ENCODE measurements at places on chromosomes 2 and 18.

DNA sequence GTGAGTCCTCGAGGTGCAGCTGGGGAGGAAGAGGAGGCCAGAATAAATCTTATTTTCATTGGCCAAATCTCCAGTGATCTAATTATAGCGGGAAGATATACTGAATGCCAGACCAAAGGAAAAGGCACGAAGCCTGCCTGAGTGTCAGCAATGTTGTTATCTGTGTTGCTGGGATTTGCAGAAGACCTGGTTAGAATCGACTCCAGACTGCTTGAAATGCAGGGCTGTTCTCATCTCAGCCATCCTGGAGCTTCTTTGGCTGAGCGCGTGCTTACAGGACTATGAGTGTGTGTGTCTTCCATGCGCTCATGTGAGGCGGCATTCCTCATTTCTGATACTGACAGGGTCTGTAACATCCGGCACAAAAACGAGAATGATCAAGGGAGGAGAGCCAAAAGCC, 81.2 kb downstream of the TSN start:
- peak; percentile 38 for DNase-seq

DNA sequence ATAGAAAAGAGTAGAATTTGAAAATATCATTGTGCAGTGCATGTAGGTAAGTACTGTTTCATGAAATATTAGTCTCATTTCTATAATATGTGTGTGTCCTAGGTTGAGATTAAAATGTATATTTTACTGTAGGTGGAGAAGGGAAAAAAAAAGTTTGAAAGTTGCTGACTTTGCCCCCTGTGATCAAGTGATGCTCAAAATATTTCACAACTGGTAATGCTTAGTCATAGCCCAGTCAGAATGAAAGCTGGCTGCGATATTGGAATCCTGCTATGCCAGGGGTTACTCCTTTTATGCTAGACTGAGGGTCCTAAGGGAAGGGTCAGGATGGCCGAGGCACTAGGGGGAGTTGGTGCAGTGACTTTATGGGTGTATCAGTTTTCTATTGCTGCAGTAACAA, 19.5 kb upstream of the CFAP36 start:
- no peak for DNase-seq

DNA sequence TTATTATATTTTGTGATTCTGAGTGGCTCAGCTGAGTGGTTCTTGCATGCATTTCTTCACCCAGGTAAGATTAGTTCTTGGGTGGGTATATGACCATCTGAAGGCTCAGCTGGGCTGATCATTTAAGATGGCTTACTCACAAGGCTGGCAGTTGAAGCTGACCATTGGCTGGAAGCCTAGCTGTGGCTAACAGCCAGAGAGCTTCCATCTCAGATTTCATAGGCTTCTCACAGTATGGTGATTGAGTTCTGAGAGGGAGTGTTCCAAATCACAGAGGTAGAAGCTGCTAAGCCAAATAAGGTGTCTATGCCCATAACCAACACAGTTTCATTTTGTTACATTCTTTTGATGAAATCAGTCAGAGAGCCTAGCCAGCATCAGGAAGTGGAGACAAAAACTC, 117.4 kb upstream of the RPRM start:
- peak; percentile 20 for DNase-seq

DNA sequence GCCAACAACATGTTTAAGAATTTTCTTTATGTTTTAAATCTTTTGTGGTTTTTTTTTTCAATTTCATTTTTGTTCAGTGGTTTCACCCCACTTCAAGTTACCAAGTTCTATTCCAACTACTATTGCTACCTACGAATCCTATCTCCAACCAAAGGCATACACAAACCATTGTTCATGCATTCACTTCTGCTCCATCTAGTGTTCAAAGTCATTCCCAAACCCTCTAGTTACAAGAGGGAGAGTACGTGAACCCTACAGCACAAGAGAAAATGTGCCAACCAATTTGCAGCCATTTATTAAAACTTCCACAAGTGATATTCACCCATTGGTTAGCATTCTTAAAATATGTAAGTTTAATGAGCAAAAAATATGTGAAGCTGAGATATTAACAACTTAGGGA, 295.1 kb upstream of the KYNU start:
- no peak for DNase-seq

GRCh38 chr2:9975805-9976447, 24.4 kb downstream of the GRHL1 start:
- no peak for DNase-seq

DNA sequence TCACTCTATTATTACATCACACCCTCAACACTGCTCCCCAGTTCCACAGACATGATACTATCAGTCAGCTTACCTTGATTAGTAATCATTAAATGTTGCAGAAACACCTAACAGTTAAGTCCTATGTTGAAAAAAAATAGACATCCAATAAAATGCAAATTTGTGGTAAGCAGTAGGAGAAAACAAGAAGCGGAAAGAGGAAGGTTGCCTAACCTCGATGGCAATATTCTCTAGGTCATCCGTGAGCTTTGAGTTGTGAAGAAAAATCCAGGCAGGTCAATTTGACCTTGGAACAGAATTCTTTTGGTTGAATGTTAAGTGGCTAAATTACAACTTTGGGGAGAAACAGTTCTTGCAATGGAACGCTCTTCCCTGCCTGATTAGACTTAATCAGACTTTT, 264.4 kb downstream of the AFF3 start:
- DNase-seq, result peak; percentile 18

- peak; percentile 71 for DNase-seq
These were observed 117.1 kb upstream of the DTNA start for GRCh38 chr18:34592961-34593382.

GRCh38 chr18:60134806-60135205, 235.0 kb downstream of the PMAIP1 start:
- DNase-seq, result no peak

GRCh38 chr18:48931680-48932461, 18.9 kb downstream of the SMAD7 start:
- DNase-seq, result no peak

DNA sequence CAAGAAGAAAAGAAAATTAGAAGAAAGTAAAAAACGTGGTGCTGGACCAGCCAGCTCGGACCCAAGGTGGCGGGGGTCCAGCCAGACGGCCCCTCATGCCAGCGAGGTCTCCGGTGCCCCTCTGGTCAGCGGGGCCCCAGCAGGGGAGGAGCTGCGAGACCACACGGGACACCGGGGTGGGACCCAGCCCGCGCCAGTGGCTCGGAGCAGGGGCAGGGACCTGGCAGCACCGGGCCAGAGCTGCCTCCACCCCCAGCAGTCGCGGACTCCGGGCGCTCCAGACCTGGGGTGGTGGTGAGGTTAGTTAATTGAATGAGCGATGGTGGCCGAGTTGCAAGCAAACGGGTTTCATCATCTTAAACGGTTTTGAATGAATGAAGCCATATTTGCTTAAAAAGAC, 289.9 kb upstream of the MC4R start:
- DNase-seq, result no peak

DNA sequence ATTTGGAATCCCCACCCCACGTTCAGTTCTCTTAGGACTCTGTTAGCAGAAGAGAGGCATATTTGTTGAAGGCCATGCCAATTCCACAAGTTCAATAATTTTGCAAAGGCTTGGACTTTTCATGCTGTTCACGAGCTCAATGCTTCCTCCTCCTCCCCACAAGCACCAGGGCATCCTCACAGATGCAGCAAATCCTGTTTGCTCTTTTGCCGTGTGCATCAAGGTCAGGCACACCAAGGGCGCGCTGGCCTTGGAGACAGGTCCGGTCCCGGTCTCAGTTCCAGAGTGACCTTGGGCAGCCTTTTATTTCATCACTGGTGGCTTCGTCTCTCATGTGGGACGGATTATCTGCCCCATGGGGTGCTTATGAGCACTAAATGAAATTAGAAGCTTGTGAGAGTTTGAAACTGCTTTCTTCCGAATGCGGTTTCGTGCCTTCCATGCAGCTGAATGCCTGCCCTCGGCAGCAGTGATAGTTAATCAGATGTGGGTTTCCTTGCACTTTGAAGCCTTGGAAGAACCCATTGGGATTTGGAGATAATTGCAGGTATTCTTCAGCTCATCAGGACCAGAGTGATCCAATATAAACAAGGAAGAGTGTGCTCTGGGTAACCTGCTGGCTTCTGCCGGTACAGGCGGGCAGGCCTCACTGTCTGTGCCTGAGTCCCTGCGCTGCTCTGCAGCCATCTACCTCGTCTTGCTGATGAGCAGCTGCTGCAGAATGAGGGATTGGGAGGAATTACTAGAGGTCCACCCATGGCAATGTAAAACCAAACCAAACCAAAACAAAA, 140.8 kb downstream of the SH3BP4 start:
- DNase-seq, result no peak

GRCh38 chr2:235324324-235324723, 169.5 kb upstream of the AGAP1 start:
- DNase-seq, result peak; percentile 19

DNA sequence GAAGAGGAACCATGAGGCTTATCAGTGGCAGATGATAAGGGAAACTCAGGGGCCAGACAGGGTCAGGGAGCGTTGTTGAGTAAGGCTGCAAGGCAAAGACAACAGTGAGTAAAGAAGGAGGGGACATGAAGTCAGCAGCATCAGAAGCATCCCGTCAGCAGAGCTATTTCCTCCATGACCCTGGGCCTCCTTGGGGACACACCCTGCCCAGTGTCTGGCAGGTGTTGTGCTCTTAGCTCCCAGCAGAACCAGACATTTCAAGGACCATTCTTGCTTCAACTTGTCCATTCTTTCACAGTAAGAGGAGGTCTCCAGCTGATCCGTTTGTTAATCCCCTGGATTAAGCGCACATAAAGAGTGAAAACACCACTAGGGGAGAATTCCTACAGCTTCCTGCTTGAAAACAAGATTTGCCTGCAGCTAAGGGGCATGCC, 88.7 kb upstream of the MEIS1 start:
- DNase-seq, result no peak

- DNase-seq, result no peak
These were observed 674 bp upstream of the ERBB4 start for GRCh38 chr2:212539072-212539880.

GRCh38 chr18:37527395-37527794, 38.2 kb downstream of the CELF4 start:
- DNase-seq, result no peak

- no peak for DNase-seq
These were observed 188.7 kb downstream of the RTP5 start for GRCh38 chr2:242058116-242058680.

DNA sequence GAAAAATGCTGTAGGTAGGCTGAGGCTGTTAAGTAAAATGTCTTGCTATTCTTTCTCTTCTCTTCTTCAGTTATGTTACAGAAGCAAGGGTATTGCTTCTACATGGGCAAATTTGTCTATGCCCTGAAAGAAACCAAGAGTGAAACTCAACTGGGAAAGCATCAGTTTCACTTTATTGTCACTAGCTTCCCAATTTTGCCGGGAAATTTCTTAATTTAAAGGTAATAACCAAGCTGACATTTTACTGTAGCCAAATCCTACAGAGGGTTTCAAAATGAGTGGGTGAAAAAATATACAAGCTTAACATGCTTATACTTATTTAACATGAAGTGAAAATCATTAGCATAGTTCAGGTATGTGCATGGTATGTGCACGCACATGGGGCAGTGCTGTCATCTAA, 3.2 kb downstream of the TANK start:
- DNase-seq, result no peak

DNA sequence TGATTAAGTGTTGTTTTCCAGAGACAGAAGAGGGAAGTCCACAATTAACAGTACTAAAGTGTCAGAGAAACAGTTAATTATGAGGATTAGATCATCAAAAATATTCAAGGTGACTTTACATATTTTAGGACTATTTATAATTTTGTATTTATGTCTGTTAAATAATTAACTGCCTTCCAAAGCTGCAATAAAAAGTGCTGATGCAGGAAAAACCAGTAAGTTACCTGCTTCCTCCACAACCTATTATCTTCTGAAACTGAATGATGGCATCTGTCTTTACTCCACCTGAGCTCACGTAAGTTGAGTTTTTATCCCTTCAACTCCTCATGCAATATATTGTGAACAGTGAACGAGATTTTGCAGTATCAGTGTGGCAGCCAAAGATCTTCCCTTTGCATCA, 570.7 kb downstream of the THSD7B start:
- no peak for DNase-seq

- DNase-seq, result no peak
These were observed 285.4 kb downstream of the ZEB2 start for GRCh38 chr2:144234542-144234871.

- DNase-seq, result peak; percentile 98
These were observed 23.0 kb downstream of the BIN1 start for GRCh38 chr2:127083819-127084503.

DNA sequence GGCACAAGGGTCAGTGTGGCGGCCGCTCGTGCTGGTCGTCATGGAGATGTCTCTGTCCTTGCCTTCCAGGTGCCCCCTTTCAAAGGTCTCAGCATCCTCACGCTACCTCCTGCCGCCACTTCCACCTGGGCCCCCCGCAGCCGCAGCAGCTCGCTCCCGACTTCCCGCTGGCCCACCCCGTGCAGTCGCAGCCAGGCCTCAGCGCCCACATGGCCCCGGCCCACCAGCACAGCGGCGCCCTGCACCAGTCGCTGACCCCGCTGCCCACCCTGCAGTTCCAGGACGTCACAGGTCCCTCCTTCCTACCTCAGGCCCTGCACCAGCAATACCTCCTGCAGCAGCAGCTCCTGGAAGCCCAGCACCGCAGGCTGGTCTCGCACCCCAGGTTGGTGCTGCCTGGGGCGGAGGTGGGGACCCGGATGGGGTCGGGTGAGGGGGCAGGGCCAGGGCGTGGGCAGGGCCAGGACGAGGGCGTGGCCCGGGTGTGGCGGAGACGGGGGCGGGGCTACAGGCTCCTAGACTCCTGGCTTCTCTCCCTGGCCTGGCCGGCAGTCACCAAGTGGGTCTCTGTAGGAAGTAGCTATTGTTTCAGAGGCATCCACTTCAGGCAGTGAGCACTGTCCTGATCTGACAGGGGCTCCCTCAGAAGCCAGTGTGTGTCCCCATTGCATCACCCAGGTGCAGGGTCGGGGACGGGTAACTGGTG, 223.7 kb downstream of the LOXHD1 start:
- no peak for DNase-seq

DNA sequence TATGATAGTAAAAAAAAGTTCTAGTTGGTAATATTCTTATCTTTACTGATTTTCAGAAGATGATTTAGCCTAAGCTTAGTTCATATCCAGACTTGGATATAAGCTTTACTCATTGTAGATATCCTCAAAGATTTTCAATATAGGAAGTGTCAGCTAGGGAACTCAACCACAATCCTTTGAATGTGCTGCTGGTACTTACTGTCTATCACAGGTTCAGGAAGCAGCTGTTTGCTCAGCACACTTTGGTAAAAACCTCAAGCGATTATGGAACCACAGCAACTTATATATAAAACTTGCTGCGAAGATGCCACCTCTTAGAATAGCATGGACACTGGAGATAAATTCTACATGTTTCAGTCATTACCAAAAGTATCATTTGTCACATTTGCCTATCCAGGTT, 60.1 kb upstream of the TNFRSF11A start:
- no peak for DNase-seq

- DNase-seq, result no peak
These were observed 7.6 kb downstream of the CNDP1 start for GRCh38 chr18:74541703-74542555.

Measured in cardiac muscle cell (in vitro differentiated cells and primary cell).